ENCODE measurements at places on chromosomes 13 and 19. TPM values are rescaled to one million over a fixed set of nuclear protein-coding genes. Genes with fewer than 3 reads are reported as not detected.
A peak's percentile ranks its signal among the peaks of the same experiment; 100 is the strongest.

Gene PEAK3
- polyA plus RNA-seq = 0.13 TPM

Gene HCST
- 17.6 TPM for polyA plus RNA-seq

Gene IGFL1
- polyA plus RNA-seq = not detected

Gene TLE6
- 3.5 TPM for polyA plus RNA-seq

GRCh38 chr19:6654347-6655310, 15.3 kb downstream of the TNFSF14 start:
- H3K4me3 ChIP-seq = no peak overlapping the region
- H3K27ac ChIP-seq = no peak overlapping the region
- H3K27me3 ChIP-seq = peaks cover 40% of the 10 kb centered on the region
- no peaks in the 10 kb centered on the region for H3K4me1 ChIP-seq

DNA sequence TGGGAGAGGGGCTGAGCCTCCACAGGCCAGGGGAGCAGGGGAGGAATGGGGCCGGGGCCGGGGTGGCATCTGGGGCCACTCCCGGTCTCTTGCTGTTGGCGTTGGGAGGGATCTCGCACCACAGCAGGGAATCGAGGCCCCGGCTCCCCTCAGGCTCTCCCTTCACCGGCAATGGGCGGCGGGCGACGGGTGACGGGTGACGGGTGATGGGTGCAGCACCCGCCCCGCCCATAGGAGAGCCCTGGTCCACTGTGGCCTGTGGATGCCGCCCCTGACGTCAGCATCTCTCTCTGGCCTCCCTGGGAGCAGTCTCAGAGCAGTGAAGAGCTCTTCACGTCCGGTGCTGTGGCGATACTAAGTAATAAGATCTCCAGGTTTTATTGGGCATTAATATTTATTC, 133.6 kb downstream of the KDM4B start:
- no peak for DNase-seq
- H3K36me3 ChIP-seq = peaks cover 47% of the 10 kb centered on the region
- no peak overlapping the region for H3K4me3 ChIP-seq
- peak overlapping the region; percentile 82 for H3K27ac ChIP-seq
- peaks cover 39% of the 10 kb centered on the region for H3K4me1 ChIP-seq
- H3K27me3 ChIP-seq = no peaks in the 10 kb centered on the region

DNA sequence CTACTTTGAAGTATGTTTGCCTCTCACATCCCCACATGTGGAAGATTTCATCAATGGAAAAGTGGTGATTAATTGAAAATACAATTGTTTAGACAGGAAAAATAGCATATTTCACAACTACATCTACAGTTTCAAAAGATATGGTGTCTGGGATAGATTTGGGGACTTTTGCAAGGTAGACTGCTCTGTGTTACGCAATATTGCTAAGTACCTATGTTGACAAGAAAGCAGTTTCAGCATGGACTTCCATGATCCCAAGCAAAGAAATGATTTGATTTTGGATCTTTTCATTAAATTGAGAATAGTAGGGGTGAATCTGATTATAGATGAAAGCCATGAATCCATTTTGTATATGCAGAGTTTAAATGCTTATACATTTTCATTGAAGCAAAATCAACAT, 10.5 kb downstream of the ZNF160 start:
- peaks cover 66% of the 10 kb centered on the region for H3K36me3 ChIP-seq
- no peak for DNase-seq
- H3K4me3 ChIP-seq = no peak overlapping the region
- peaks cover 16% of the 10 kb centered on the region for H3K4me1 ChIP-seq
- no peaks in the 10 kb centered on the region for H3K27me3 ChIP-seq
- H3K27ac ChIP-seq = no peak overlapping the region

GRCh38 chr13:50241479-50241878, 226.2 kb downstream of the KCNRG start:
- no peaks in the 10 kb centered on the region for H3K36me3 ChIP-seq
- no peaks in the 10 kb centered on the region for H3K27me3 ChIP-seq
- no peaks in the 10 kb centered on the region for H3K4me1 ChIP-seq
- no peak for DNase-seq
- no peak overlapping the region for H3K4me3 ChIP-seq
- no peak overlapping the region for H3K27ac ChIP-seq

- no peaks in the 10 kb centered on the region for H3K36me3 ChIP-seq
- H3K27me3 ChIP-seq = peaks cover 30% of the 10 kb centered on the region
- H3K4me3 ChIP-seq = no peak overlapping the region
- no peak for DNase-seq
Measured at GRCh38 chr19:29567366-29567915, 38.6 kb upstream of the POP4 start.

DNA sequence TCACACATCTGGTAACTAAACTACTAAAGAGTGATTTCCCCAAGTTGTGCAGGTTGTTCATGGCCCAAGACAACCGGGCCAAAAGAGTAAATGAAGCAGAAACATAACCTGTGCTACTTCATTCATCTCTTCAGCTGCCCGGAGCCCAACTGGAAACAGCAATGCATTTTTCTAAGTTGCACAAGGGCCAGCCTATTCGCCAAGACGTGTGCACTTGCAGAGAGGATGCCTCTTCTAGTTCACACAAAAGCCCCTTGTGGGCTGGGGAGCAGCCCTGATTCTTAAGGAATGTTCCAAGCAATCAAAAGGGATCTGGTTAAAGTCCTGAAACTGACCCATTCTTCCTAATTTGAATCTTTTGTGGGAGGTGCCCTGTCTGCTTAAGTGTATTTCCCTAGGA, 275.8 kb downstream of the SHISA2 start:
- H3K4me1 ChIP-seq = no peaks in the 10 kb centered on the region
- no peak overlapping the region for H3K4me3 ChIP-seq
- no peaks in the 10 kb centered on the region for H3K36me3 ChIP-seq
- H3K27ac ChIP-seq = no peak overlapping the region
- DNase-seq = no peak
- no peaks in the 10 kb centered on the region for H3K27me3 ChIP-seq

DNA sequence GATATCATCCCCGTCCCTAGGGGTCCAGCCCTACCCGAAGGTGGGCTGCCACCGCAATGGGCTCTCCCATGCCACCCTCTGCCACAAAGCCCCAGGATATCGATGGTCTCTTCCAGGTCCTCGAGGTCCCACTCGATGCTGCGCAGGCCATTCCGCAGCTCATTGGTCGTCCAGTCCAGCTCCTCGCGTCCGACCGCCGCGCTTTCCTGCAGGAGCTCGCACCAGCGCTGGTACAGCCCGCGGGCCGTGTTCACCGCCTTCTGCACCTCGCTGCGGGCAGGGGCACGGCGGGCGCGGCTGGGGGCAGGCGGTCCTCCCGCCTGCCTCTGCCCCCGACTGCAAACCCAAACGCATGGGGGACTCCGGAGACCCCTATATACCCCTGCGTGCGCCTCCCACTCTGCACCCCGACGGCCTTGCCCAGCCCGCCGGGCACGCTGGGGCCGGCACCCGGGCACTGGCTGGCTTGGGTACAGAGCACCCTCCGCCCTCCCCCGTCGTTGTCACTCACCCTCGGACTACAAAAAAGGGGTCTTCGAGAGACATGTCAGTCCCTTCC, 468 bp downstream of the STX10 start:
- H3K27ac ChIP-seq = peak overlapping the region; percentile 98
- H3K27me3 ChIP-seq = no peaks in the 10 kb centered on the region
- peak; percentile 58 for DNase-seq
- H3K4me3 ChIP-seq = peak overlapping the region; percentile 89

- peaks cover 54% of the 10 kb centered on the region for H3K4me1 ChIP-seq
- H3K4me3 ChIP-seq = no peak overlapping the region
- no peak for DNase-seq
- H3K27me3 ChIP-seq = no peaks in the 10 kb centered on the region
- H3K36me3 ChIP-seq = no peaks in the 10 kb centered on the region
Measured at GRCh38 chr13:51624695-51625345, 40.6 kb downstream of the WDFY2 start.

- DNase-seq = no peak
- H3K27ac ChIP-seq = no peak overlapping the region
- peaks cover 30% of the 10 kb centered on the region for H3K4me1 ChIP-seq
- no peaks in the 10 kb centered on the region for H3K27me3 ChIP-seq
Measured at GRCh38 chr19:14443632-14444216, 10.6 kb downstream of the PKN1 start.

DNA sequence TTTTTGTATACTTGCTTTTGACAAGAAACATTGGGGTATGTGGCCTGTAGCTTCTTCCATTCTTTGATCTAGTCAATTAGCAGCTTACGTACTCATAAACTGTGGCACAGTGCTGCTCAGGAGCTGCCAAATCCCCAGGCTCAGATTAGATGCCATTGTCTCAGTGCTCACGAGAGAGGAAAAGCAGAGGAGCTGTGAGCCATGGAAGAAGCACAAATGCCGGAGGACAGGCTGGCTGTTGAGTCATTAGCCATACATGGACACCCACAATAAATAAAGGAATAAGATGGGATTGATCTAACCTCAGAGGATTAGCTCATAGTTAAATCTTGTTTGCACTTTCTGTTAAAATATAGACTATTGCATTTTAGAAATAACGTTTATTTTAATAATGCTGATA, 121.7 kb downstream of the POSTN start:
- no peaks in the 10 kb centered on the region for H3K36me3 ChIP-seq
- no peaks in the 10 kb centered on the region for H3K4me1 ChIP-seq
- H3K27ac ChIP-seq = no peak overlapping the region
- DNase-seq = peak; percentile 15
- no peak overlapping the region for H3K4me3 ChIP-seq
- no peaks in the 10 kb centered on the region for H3K27me3 ChIP-seq

All from heart right ventricle (tissue), 16 donors.